H1 (cell line): ENCODE measurements at places on chromosomes 7 and 10. TPM values are rescaled to one million over a fixed set of nuclear protein-coding genes. Genes with fewer than 3 reads are reported as not detected.

Gene PDIA4
- 303 and 308 TPM in 2 replicates for total RNA-seq

Gene PDZD7
- total RNA-seq = 0.88 and 1.1 TPM in 2 replicates

Gene CDHR1
- total RNA-seq = 8.7 and 10.5 TPM in 2 replicates

Gene SPRN
- total RNA-seq = 0.24 and 0.42 TPM in 2 replicates

Gene PDE6C
- not detected in 2 replicates for total RNA-seq

Gene SPDYE9
- total RNA-seq = not detected in 2 replicates

Gene VSTM4
- 0.69 and 0.73 TPM in 2 replicates for total RNA-seq

Gene PTF1A
- total RNA-seq = not detected in 2 replicates

Gene COBL
- total RNA-seq = 36.5 and 40.4 TPM in 2 replicates

Gene ELAPOR2
- total RNA-seq = 32.9 TPM in 2 replicates

Gene NPY4R2
- total RNA-seq = not detected in 2 replicates

Gene CALHM1
- 0.34 TPM in 1 of 2 replicates, not detected in the other for total RNA-seq

Gene PNLIPRP3
- not detected in 2 replicates for total RNA-seq

Gene CASP2
- 32.8 and 35.3 TPM in 2 replicates for total RNA-seq

Gene FGL2
- not detected in 2 replicates for total RNA-seq

Gene TMEM196
- 0.07 and 0.33 TPM in 2 replicates for total RNA-seq

Gene HOXA4
- not detected in 2 replicates for total RNA-seq

Gene SPOCK2
- 1.6 and 1.9 TPM in 2 replicates for total RNA-seq
